ENCODE measurements at places on chromosomes 7 and 10. TPM values are rescaled to one million over a fixed set of nuclear protein-coding genes. Genes with fewer than 3 reads are reported as not detected.

The CFAP69 gene
- 4.2 TPM for total RNA-seq

The ITPRID1 gene
- total RNA-seq = 0.91 TPM

The SEMA3E gene
- total RNA-seq = 1.2 TPM

The TEX47 gene
- total RNA-seq = not detected

The CLEC5A gene
- total RNA-seq = not detected

The ZWINT gene
- 91.1 TPM for total RNA-seq

The HHEX gene
- total RNA-seq = 7.1 TPM

GRCh38 chr7:91264924-91265681, 870 bp downstream of the FZD1 start:
- DNase-seq = peak; percentile 43

- no peak for DNase-seq
These were observed 298.9 kb upstream of the HPS1 start for GRCh38 chr10:98745645-98746044.

DNA sequence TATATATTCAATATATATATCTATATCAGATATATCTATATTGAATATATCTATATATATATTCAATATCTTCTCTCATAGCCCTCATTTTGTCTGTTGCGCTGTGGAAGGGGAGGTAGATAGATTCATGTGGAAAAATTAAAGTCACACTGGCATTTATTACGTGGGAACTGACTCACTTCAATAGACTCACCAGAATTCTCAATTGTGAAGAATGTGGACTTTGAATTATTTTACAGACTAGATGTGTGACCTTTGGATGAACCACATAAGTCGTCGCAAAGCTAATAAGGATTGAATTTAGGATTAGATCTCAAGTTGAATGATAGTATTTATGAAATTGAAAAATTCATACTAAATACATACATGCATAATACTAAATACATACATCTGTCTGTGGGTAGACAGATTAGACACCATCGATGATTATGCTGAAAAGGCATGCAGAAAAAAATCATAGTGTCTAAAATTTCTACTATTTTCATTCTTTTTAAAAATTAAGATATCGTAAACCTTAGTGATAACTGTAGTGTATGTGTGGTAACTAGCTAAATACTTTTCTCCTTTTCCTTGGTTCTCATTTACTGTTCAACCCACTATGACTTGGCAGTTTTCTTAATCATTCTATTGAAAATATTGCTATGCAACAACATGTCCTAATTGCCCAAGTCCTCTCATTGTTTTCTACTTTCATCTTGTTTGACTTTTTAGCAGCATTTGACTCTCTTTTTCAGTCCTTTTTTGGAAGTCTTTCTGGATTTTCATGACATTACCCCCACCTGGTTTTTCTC, 61.8 kb upstream of the A1CF start:
- DNase-seq = no peak

GRCh38 chr7:28096713-28097112, 83.9 kb downstream of the JAZF1 start:
- DNase-seq = peak; percentile 56

GRCh38 chr10:20990604-20991003, 93.5 kb upstream of the NEBL start:
- no peak for DNase-seq

DNA sequence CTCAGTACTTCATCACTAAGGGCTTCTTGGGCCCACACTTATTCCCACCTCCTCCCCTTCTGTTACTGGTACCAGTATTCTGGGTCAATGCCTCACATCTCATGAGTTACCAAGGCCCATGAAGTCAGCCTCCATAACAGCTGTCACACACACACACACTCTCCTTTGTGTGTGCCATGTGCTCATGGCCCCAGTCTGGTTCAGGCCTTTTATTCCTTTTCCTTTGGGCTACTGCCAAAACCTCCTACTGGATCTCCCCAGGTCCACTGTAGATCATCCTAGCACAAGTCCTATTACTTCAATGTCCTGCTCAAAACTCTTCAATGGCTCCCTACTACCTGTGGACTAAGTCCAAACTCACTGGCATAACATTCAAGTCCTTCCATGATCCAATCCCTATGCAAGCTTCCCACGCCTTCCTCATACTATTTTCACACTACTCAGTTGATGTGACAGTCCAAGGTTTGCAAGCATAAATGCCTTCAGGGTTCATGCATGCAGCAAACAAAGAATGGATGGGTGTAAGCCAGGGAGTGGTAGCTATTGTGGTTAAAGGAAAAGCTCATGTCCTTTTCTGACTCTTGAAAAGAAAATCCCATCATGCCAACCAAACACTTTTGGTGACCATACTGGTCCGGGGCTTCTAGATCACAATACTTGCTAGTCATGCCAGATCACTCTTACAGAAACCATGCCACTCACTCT, 68.1 kb downstream of the CCDC6 start:
- DNase-seq = no peak

- no peak for DNase-seq
These were observed 1.0 kb upstream of the DENND2A start for GRCh38 chr7:140641524-140642195.

DNA sequence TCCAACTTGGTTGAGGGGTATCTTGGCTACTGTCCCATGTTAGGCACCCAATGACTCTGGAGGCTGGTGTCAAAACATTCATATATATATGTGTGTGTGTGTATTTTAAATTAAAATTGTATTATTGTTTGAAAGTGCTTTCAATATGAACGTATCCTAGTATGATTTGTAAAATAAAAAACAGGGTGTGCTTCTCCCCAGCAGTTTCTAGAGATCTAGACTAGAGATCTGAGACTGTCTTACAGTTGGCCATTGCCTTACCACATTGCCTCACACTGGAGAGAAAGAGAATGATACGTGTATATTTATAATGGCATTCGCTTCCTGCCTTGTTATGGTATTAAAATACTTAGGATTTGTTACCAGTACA, 1.2 kb downstream of the BAG3 start:
- peak; percentile 29 for DNase-seq

DNA sequence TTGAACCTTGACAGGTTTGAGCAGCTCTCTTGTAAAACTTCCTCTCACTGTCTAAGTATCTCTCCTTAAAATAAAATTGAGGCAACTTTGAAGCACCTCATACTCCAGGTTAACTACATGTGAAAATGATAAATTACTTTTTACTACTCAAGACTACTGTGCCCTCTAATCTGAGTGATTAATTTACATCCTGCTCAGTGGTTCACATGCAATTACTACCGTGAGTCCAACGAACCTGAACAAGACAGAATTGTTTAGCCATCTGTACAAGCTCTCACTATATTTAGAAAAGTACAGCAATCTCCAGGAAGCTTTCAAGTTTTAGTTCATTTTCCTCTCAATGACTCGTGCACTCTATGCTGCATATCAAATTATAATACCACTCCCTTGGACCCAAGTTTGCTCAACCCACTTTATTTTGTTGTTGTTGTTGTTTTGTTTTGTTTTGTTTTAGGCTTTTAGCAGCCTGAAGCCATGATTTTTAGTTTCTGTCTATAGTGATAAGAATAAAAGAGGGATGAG, 21.2 kb downstream of the PDE1C start:
- no peak for DNase-seq

DNA sequence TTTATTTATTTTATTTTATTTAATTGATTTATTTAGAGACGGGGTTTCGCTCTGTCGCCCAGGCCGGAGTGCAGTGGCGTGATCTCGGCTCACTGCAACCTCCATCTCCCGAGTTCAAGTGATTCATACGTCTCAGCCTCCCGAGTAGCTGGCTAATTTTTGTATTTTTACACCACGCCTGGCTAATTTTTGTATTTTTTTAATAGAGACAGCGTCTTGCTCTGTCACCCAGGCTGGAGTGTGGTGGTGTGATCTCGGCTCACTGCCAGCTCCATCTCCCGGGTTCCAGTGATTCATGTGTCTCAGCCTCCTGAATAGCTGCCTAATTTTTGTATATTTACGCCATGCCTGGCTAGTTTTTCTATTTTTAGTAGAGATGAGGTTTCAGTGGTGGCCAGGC, 34.2 kb downstream of the AP5Z1 start:
- DNase-seq = no peak

DNA sequence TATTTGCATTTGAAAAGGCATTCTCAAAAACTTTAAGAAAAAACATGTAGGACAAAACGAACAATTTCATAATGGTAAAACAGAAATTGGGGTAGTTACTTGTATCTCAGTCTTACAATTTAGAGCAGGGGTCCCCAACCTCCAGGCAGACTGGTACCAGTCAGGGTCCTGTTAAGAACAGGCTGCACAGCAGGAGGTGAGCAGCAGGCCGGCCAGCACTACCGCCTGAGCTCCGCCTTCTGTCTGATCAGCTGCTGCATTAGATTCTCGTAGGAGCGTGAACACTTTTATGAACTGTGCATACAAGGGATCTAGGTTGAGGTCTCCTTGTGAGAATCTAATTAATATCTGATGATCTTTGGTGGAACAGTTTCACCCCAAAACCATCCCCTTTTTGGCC, 77.3 kb downstream of the SEMA3A start:
- no peak for DNase-seq

DNA sequence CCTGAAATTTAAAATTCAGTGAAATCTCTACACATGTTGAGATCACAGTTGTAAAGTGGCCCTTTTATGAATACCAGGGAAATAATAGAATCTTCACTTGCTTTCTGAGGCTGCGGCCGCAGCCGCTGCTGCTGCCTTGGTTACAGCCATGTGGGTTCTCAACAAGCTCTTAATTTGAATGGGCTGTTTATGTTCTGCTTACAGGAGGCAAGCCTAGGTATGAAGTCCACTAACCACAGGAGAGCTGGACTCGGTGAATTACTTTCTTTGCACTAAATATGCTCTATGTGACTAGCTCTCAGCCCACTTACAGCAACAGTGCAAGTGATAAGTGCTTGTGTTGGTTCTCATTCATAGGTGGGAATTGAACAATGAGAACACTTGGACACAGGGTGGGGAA, 410.8 kb downstream of the SFMBT2 start:
- DNase-seq = no peak

- no peak for DNase-seq
These were observed 36.7 kb upstream of the EFCAB10 start for GRCh38 chr7:105618016-105618296.

GRCh38 chr7:105910172-105910571, 33.8 kb upstream of the ATXN7L1 start:
- no peak for DNase-seq

GRCh38 chr7:83696101-83696500, 47.2 kb upstream of the SEMA3E start:
- no peak for DNase-seq

GRCh38 chr7:98921608-98922372, 43.5 kb downstream of the TRRAP start:
- no peak for DNase-seq

DNA sequence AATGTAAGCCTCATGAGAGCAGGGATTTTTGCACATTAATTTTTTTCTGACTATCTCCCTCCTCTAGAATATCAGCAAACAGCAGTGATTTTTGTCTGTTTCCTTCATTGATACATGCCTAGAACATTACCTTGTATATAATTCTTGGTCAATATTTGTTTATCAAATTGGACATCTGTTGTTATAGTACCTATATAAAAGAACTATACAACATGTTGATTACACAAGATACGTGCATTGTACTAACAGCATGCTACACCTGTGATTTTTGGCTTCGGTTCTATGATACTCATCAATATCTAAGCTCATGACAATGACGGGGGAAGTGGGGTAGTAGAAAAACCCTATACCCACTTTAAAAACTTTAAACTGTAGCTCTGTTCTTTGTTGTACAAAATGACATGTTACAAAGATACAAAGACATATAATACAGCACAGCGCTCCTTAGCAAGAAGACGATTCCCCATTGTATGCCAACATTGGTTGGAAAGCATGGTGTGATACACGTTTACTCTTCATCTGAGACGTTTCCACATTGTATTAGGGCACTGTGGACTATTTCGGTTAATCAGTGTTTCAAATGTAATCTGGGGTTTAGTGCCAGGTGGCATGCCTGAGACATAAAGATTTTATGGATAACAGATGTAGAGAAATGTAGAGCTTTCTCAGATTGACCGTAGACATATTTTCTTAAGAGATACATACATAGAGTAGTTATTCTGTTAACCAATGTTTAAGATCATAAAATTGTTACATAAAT, 70.5 kb upstream of the FOXP2 start:
- no peak for DNase-seq

DNA sequence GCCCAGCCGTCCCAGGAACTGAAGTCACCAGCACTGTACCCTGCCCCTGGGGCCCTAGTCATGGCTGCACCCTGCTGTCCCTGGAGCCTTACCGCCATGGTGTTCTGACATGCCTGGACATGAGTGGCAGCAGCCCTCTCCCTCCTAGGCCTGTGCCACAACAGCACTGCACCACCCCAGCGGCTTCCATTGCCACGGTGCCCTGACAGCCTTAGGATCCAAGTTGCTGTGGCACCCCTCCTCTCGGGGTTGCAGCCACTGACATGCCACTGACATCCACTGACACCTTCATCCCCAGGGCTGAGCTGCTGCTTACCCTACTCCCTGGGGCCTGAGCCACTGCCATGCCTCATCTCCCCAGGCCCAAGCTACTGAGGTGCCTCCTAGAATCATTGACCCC, 39.6 kb upstream of the SHH start:
- peak; percentile 13 for DNase-seq

- no peak for DNase-seq
These were observed 8.2 kb upstream of the CLIP2 start for GRCh38 chr7:74280985-74281384.

- peak; percentile 45 for DNase-seq
These were observed 50.5 kb upstream of the COBL start for GRCh38 chr7:51366930-51367613.

DNA sequence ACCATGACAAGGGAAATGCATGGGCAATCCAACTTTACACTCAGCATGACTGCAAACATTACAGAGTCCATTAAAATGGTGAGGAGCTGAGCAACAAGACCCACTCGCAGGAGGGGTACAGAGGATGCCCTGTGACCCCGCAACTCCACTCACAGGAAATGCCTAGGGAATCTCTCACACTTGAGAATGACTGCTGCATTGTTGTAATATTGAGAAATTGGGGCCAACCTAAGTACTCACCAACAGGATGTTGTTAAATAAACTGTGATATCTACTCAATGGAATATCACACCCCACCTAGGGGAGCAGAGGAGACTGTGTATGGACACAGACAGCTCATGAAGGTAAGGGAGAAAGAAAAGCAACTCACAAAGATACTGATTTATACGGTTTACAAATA, 53.4 kb upstream of the CAMK2B start:
- DNase-seq = no peak

DNA sequence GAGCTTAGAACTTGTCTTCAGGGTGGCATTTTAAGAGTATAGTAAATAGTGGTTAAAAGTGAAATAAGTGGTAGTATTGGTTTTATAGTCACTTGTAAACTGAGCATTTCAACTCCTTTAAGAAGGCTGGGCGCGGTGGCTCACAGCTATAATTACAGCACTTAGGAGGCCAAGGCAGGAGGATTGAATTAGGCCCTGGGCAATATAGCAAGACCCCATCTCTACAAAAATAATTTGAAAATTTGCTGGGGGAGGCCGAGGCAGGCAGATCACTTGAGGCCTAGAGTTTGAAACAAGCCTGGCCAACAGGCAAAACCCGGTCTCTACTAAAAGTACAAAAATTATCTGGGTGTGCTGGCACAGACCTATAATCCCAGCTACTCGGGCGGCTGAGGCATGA, 64.4 kb upstream of the BAMBI start:
- DNase-seq = no peak

GRCh38 chr7:36506820-36507219, 117.2 kb downstream of the ANLN start:
- no peak for DNase-seq

Data from colonic mucosa (tissue), 4 donors.